CD4-positive, alpha-beta T cell treated with Interleukin-4 for 4 hours (primary cell): ENCODE measurements at places on chromosomes 4 and X.

DNA sequence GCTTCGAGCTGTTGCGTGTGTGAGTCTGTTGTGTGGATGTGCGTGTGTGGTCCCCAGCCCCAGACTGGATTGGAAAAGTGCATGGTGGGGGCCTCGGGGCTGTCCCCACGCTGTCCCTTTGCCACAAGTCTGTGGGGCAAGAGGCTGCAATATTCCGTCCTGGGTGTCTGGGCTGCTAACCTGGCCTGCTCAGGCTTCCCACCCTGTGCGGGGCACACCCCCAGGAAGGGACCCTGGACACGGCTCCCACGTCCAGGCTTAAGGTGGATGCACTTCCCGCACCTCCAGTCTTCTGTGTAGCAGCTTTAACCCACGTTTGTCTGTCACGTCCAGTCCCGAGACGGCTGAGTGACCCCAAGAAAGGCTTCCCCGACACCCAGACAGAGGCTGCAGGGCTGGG, 8.4 kb downstream of the SLC6A8 start:
- no peak for DNase-seq

- no peak for DNase-seq
These were observed 174.4 kb upstream of the BCOR start for GRCh38 chrX:40272141-40272540.

GRCh38 chr4:153348006-153348405, 3.5 kb downstream of the MND1 start:
- DNase-seq, result no peak

DNA sequence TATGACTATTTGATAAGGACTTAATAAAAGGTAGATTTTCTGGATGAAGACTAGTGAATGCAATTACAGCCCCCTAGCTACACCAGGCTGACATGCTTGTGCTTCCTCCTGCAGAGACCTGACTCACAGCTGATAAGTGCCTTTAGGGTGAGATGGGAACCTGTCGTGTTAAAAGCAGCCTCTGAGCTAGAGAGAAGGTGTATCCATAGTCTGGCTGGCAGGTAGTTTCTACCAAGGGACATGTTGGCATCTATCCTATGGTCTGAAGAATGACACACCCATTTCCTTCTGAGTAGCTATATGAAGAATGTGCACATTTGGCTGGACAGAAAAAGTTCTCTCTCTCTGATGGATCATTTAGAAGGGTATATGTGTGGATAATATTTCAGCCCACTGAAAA, 64.1 kb downstream of the PARM1 start:
- DNase-seq, result no peak

DNA sequence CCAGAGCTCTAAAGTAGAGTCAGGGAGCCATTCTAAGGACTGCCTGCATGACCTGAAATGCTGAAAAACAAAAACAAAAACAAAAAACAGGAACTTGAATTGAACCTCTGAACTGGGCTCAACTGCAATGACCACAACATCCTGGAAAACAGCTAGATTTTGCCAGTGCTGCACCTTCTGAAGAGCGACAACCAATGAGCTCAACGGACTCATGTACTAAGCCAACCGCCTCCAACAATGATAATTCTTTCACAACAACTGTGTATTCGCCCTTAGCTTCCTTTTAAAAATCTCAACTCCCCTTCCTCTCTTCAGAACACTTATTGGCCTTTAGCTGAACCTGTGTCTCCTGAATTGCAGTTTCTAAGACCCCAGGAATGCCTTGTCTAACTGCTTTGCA, 69.8 kb downstream of the HAUS3 start:
- DNase-seq, result no peak

DNA sequence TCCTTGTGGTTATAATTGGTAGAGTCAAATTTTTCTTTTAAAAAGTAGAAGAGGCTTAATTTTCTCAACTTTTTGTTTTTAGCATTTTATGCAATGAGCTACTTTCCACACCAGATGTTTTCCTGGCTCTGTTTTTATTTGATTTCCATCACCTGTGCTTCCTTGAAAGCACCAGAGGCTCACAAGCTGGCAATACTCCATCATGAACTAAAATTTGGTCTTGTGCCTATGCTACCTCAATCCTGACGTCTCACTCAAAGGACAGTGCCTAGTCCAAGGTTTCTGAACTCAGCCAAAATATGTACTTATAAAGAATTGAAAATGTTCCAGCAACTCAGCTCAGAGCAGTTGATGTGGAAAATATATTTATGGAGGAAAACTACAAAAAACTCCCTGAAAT, 914.0 kb upstream of the PRKX start:
- no peak for DNase-seq

- DNase-seq, result no peak
These were observed 19.4 kb upstream of the SORCS2 start for GRCh38 chr4:7172946-7173345.

DNA sequence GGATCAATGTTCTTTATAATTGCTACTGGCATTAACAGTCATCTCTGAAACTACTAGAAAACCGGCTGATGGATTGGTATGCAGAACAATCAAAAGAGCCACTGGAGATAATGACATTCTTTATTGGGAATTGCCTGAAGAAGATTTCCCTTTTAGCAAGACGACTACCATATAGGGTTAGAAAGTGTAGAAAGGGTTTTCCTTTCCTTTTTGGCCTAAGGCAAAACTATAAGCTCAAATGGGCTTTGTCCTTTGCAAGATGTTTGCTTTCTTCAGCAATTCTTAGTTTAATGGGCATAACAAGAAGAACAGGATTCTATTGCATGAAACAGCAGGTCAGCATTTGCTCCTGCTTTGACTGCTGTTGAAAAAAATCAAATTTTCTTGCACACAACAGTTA, 214.2 kb upstream of the PCDH10 start:
- no peak for DNase-seq
